ENCODE measurements at places on chromosomes 6 and 20.

DNA sequence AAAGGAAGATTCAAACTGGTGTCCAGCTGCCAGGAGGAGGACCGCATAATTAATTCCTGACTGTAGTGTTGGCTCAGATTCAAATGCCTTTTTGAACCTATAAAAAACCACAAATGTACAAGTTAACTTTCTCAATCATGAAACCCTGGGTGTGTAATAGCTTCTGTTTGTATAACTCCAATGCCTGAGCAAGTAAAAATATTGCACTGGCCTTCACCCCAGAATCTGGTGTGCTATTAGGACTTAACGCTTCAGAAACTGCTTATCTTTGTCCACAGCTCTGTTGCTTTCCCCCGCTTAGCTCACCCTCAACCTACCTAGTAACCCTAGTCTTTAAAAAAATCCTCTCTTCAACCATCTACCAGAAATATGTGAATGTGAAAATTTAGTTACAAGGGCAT, 119.1 kb upstream of the MAP7 start:
- DNase-seq: no peak

DNA sequence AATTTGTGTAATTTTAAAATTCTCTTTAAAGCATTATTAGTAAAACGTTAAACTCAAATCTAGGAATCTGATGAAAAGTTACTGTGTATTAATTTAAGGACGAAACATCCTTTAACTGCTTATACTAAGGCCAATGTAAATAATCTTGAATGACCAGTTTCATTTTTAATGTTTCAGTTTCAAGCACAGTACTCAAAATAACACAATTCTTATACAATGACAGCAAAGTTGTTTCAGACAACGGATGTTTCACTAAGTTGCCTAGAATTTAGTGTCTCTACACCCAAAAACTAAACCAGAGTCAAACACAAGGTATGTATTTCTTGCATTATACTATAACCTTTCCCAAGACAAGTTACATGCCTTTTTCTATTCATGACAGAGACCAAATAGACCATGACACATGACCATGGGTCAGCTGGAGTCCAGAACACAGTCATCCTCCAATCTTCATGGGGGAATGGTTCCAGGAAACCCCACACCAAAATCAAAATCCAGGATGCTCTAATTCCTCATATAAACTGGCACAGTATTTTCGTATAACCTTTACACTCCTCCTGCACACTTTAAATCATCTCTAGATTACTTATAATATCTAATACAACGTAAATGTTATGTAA, 7.7 kb downstream of the PHIP start:
- DNase-seq: no peak

DNA sequence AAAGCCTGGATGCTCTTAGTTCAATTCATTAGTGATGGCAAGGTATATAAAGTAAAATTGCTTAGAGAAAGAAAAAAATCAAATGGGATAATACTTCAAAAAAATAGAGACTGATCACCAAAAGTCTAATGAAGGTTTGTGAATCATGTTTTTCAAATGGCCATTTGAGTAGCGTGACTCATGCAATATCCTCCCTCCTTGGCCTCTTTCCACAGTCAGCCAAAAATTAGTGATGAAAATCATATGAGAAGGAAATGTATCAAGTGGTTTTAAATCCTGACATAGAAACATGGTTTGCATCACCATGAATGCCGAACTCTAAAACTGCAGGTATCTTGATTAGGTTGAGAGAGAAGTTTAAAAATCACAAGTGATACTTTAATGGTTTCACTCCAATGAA, 1.2 kb upstream of the COL19A1 start:
- no peak for DNase-seq

GRCh38 chr6:47992809-47993208, 118.2 kb downstream of the PTCHD4 start:
- no peak for DNase-seq

DNA sequence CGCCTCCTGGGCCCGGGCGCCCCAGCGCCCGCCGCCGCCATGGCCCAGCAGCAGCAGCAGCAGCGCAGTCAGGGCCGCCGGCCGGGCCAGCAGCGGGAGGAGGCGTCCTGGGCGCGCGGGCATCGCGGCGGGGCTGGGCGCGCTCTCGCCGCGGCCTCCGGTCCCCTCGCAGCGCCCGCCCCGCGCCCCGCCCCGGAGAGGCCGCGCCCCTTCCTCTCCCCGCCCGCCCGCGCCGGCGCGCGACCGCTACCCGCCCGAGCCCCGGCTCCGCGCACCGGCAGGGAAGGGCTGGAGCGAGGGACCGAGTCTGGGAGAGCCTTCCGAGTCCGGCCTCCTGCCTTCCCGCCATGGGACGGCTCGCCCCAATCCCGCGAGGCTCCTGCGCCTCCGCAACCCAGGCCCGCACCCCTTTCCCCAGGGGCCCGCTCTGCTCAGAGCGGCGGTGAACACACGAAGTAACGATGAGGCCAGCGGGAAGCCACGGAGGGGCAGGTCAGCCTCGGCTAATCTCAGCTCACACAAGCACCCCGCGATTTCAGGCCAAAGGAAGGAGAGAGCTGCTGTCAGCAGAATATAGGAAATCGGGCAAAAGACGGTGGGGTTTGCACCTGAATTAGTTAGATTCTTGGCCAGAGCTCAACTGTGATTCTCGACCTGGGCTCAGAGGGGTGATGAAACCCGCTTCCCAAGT, at the start of gene TXNDC5:
TSS of gene TXNDC5 (minus strand) at position 135 of the 691 bp plus-strand sequence. CDS start at position 123, 12 bp downstream.
- DNase-seq: peak; percentile 62
